ENCODE measurements at places on chromosomes 2 and 18.
A peak's percentile ranks its signal among the peaks of the same experiment; 100 is the strongest.

DNA sequence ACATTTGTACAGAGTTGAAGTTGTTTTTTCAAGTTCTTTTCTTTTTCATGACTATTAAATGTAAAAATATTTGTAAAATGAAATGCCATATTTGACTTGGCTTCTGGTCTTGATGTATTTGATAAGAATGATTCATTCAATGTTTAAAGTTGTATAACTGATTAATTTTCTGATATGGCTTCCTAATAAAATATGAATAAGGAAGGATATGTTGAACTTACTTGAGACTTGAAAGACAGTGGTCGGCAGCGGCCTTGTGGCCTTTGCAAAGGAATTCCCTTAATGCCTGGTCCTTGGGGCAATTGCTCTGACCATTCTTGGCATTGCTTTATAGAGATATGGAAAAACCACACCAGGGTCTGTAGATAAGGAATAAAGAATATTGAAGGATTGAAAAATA lies 25.9 kb upstream of the TMEM87B start:
- DNase-seq = no peak
- H3K27me3 ChIP-seq = no peaks in the 10 kb centered on the region
- no peaks in the 10 kb centered on the region for H3K36me3 ChIP-seq
- H3K27ac ChIP-seq = no peak overlapping the region
- peaks cover 28% of the 10 kb centered on the region for H3K4me1 ChIP-seq

- no peak for DNase-seq
- H3K4me1 ChIP-seq = no peaks in the 10 kb centered on the region
- H3K27me3 ChIP-seq = peaks cover 32% of the 10 kb centered on the region
- no peak overlapping the region for H3K27ac ChIP-seq
- H3K36me3 ChIP-seq = no peaks in the 10 kb centered on the region
Measured at GRCh38 chr18:41917181-41917580, 37.9 kb upstream of the PIK3C3 start.

GRCh38 chr2:138930571-138930970 lies 150.4 kb upstream of the NXPH2 start:
- H3K27ac ChIP-seq = no peak overlapping the region
- no peaks in the 10 kb centered on the region for H3K27me3 ChIP-seq
- H3K36me3 ChIP-seq = no peaks in the 10 kb centered on the region
- DNase-seq = no peak

DNA sequence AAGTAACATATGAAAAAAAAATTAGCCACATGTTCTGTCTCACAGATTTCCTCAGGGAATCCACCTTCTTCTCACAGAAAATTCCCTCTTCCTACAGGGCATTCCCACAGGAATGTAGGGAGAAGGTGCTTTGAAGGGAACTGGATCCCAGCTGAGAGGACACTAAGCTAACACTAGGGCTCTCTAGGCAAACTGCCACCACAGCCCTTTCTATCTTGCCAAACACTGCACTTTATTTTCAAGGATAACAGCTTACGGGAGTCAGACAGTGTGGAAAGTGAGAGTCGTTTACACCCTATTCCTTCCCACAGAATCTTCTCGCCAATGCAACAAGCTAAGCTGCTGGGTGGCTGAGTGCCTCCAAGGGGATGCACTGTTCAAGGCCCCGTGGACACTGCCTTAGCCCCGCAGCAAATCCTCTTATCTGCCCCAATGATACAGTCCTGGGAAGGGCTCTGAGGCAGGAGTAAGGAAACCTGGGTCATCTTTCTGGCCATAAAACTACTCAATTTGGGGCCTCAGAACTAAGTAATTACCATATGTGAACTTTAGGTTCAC lies 76.9 kb downstream of the CCDC93 start:
- H3K27me3 ChIP-seq = no peaks in the 10 kb centered on the region
- no peak overlapping the region for H3K4me3 ChIP-seq
- DNase-seq = no peak

DNA sequence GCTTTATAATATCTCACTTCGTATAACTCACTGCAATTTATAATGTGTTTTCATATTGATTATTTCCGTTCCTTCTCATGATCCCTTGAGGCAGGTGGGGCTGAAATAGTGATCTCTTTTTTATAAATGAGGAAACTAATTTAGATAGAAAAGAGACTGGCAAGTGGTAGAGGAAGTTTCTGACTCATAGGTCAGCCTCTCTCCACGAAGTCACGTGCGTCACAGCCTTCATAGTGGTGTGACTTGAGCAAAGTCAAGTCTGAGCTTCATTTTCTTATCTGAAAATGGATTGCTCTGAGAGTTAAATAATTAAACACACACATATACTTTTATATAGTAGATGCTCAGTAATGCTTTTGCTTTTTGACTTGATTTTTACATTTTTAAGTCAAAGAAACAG lies 19.9 kb downstream of the ABCG5 start:
- H3K27ac ChIP-seq = peak overlapping the region; percentile 8
- H3K36me3 ChIP-seq = peaks cover 9% of the 10 kb centered on the region
- H3K4me3 ChIP-seq = peak overlapping the region; percentile 44
- peak; percentile 76 for DNase-seq
- peaks cover 47% of the 10 kb centered on the region for H3K4me1 ChIP-seq
